ENCODE measurements at places on chromosomes 2 and 18.

DNA sequence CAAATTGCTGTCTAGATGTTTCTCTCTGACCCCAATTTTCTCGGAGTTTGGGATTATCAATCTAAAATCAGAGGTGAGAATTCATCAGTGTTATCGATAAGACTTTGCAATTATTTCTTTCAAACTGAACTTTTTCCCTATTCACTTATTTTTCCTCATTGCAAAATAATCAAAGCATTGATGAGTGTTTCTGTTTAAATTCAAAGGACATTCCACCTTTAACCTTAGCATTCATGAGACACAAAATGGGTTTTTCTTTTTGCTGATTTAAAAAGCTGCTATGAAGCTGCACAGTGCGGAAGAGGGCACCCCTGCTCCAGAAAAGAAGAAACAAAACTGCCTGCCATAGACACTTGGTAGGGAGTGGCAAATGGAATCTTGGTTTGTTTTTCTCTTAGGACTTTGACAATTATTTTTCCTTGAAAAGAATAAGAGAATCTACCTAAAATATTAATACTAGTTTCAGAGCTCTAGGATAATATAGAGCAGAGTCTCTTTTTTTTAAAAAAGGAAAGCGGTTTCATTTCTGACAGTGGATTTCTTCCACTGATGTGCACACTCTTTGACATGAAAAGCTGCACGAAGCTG is 203.4 kb downstream of the TGIF1 start:
- DNase-seq = no peak

DNA sequence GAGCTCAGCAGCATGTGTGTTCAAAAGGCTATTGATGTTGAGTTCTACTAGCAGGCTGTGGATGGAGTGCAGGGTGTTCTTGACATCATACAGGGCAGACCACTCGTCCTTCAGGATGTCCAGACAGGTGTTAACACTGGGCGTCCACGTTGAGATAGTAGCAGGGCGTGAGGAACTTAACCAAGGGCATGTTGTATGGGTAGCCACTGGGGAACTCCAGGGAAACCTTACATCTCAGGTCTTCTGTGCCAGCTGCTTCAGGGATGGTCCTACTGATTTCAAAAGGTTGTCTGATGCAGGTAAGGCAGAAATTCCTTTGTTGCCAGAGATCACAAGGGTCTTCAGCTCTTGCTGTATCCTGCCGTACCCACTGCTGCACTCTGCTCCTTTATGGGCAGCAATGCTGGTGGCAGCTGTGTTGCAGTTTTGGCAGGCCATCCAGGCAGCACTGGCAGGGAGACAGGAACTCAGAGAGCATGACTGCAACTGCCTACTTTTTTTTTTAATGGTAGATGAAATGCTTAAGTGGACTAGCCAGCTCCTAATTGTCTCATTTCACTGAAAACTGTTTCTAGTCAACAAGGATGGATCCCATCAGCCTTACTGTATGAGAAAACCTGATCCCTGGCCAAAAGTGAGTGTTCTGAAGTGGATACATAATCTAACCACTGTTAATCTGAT is 32.4 kb upstream of the RBBP8 start:
- DNase-seq = no peak

DNA sequence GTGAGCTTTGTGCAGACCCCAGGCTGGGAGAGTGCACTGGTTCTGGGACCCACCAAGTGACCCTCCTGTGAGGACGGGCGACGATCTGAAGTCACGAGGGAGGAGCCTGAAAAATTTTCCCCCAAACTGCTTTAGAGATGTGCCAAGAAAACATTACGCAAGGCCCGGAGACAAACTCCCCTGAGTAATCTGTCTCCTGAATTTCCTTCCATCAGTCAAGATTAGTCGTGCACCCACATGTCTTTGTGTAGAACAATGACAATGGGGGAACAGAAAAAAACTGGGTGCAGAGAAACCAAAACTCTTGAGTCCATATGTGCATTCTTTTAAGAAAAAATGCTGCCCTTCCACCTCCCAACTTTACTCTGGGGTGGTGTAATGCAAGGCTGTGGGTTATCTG is 12.6 kb upstream of the NCK2 start:
- no peak for DNase-seq

GRCh38 chr2:31110431-31110830 is 27.8 kb downstream of the GALNT14 start:
- DNase-seq = no peak

DNA sequence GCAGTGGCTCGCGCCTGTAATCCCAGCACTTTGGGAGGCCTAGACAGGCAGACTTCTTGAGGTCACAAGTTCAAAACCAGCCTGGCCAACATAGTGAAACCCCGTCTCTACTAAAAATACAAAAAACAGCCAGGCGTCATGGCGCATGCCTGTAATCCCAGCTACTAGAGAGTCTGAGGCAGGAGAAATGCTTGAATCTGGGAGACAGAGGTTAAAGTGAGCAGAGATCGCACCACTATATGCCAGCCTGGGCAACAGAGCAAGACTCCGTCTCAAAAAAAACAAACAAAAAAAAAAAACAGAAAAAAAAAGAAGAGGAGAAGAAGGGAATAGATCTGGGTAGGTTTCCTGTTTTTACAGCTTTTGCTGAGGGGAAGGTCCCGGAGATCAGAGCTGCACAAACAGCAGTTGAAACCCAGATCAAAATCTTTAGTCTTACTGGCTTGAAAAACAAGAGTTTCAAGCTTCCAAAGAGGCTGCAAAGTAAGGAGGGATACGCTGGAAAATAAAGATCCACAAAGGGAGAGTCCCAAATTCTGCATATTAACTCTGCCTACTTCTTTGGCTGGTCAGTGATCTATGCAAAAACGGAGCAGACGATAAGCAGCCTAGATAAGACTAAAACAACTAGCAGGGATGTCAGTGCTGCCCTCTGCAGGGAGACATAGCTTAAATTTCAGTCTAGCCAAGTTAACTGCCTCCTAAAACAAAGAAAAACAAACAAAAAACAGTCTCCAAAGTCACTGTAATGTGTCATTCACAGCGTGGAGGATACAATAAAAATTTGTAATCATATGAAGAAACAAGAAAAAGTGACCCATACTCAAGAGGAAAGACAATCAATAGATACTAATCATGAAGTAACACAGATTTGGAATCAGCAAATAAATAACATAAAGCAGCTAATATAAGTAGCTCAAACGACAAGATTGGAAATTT is 74.1 kb downstream of the TLK1 start:
- DNase-seq = peak; percentile 17

- peak; percentile 75 for DNase-seq
These were observed 70.4 kb downstream of the ARHGEF33 start for GRCh38 chr2:38959938-38960608.

Data from activated T-cell treated with anti-CD3 and anti-CD28 coated beads for 48 hours (primary cell).